Naive thymus-derived CD4-positive, alpha-beta T cell (primary cell): ENCODE measurements at places on chromosomes 7 and 10. TPM values are rescaled to one million over a fixed set of nuclear protein-coding genes. Genes with fewer than 3 reads are reported as not detected.

DNA sequence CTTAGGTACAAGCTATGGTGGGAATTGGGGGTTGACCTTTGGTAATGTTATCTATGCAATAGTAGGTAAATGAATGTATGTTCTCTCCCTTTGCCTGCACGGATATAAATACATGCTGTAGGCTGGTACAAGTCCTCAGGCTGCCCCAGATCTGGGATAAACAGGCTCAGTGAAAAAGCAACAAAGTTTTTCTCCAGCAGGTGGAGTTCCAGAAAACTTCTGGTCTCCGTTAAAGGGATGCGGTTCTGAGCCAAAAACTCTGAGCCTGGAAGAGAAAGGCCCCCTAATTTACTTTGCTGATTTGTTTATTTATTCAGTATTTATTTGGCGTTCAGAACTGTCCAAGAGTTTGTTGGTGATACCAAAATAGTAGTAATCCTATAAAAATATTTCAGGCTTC is 204.7 kb downstream of the ADRA2A start:
- no peak for DNase-seq

- DNase-seq = no peak
Measured at GRCh38 chr7:45176886-45177731, 19.5 kb downstream of the RAMP3 start.

DNA sequence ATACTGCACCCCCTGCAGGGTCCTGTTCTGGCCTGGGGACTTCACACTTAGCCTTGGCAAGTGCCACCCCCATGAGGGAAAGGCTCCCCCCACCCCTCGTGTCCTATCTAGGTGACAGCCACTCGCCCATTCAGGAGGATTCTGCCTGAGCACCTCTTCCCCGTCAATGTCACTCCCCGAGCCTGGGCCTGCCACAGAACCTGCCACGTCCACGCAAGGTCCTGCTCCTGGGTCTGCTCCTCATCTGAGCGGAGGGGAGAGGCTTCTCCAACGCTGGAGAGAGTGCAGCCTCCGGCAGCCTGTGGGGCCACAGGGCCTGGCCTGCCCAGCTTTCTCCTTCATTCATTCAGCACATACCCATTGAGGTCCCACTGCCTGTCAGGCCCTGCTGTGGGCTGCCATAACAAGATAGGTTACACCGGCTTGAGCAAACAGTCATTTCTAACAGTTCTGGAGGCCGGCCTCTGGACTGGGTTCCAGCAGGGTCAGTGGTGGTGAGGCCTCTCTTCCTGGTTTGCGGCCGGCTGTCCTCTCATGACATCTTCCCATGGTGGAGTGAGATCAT is 92.0 kb upstream of the RET start:
- DNase-seq = no peak

DNA sequence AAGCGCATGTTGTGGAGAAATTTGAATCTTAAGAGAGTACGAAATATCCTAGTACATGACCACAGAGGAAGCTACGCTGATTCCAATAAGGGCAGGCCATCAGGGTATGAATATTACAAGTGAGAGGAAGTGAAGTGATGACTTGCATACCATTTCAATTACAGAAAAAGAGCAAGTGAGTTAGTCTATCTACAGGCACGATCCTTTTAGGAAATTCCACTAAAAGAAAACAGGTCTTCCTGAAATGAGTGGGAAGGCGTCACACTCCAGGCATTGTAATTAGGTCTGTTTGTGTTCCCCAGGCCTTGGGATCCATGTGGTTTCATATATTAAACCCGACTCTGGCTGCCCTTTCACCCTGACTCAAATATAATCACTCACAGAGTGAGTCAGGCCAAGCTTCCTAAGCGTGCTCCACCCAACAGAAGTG is 152.5 kb downstream of the SEMA3A start:
- no peak for DNase-seq

Gene SH2D4B
- total RNA-seq = 0.10 and 0.15 TPM in 2 replicates

Gene TMEM176B
- total RNA-seq = 2.8 TPM

GRCh38 chr10:77251297-77252013 is 386.2 kb downstream of the KCNMA1 start:
- DNase-seq = no peak

DNA sequence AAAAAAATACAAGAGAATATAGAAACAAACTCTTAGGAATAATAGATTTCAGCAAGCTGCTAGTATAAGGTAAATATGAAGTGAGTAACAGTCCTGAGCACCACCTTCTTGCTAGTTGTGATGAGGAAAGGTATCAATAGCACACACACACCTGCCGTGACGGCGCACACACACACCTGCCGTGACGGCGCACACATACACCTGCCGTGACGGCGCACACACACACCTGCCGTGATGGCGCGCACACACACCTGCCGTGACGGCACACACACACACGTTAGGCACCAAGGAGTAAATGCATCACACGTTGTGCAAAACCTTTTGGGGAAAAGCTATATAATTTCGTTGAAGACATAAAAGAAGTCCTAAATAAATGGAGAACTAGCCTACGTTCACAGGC is 4.7 kb upstream of the JAKMIP3 start:
- DNase-seq = no peak

GRCh38 chr10:125035588-125036295 is 93.8 kb downstream of the ZRANB1 start:
- DNase-seq = no peak

DNA sequence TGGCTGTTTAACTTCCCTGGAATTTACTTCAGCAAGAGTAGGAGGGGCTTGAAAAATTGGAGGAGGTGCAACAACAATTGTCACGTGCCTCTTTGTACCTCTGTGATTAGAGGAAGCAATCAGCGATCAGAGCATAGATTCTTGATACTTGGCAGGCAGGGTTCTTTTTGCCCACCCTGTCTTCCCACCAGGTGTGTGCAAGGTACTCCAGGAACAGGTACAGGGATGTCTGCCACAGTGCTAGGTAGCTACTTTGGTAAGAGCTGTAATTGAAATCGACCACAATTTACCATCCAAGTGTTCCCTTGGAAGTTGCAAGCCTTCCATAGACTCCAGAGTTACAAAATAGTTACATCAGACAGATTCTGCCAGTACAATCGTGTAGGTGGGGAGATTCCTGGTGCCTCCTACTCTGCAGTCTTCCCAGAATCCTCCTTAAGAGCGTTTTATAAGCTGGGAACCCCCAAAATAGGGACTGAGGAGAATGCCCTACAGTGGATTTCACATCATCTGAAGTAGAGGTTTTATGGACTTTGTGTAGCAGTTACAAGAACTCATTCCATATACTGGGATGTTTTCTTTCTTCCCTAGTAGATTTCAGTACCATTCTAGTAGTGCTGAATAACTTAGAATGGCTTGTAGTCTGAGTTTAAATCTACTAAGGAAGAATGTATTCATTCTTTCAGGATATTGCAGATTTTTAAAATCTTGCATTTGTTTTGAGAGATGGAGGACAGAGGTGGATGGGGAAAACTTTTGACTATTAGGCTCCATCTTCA is 101.9 kb downstream of the EXOC4 start:
- no peak for DNase-seq

Gene AGFG2
- 42.4 TPM in 2 replicates for total RNA-seq

GRCh38 chr10:29256019-29256418 is 32.9 kb upstream of the LYZL1 start:
- DNase-seq = no peak

Gene LRRN3
- total RNA-seq = 278 TPM

DNA sequence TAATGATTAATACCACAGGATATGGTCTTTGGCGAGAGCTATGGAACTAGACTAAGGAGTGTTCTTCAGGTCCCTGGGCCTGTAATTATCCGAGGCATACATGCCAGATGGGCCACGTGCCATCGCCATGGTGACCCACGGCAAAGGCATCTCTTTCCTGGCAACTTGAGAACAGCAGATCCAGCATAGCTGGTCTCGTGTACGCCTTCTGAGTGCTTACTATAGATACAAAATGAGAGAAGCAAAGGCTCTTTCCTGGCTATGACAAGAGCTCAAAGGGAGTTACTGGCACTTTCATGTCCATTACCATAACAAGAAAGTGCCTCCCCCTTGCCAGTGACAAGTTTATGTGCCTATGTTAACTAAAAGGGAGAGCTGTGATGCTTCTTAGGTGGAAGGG is 26.0 kb upstream of the GLI3 start:
- DNase-seq = no peak

DNA sequence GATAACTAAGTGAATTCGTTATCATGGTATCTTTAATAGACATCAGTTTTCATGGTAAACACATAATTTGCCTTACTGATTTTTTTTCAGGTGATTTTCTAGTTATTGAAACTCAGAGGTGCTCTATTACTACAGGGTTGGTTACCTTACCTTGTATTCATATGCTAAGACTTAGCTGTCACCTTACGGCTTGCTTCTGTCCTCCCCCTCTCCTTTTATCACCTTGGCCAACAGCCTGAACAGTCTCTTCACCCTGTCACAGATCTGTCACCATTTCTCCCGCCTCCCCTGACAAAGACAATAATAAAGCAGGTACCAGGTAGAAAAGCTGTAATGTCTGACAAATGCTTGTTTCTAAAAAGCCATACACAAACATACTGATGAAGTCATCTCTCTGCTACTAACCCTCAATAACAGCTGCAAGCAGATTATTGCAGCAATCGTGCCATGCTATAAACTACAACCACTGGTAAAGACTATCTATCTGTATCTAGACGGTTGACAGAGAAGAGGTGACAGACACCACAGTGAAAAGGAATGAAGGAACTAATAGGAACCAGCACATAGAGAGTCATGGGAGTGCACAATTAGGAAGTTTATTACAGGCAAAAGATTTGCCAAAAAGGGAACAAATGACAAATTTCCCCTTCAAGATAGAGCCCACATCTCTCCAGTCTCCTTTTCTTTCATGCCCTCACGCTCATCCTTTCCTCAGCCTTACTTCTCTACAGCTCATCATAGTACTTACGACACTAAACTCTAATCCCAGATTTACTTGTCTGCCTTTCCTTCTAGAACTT is 57.2 kb downstream of the ARHGAP12 start:
- no peak for DNase-seq

Gene CRHR2
- total RNA-seq = not detected

DNA sequence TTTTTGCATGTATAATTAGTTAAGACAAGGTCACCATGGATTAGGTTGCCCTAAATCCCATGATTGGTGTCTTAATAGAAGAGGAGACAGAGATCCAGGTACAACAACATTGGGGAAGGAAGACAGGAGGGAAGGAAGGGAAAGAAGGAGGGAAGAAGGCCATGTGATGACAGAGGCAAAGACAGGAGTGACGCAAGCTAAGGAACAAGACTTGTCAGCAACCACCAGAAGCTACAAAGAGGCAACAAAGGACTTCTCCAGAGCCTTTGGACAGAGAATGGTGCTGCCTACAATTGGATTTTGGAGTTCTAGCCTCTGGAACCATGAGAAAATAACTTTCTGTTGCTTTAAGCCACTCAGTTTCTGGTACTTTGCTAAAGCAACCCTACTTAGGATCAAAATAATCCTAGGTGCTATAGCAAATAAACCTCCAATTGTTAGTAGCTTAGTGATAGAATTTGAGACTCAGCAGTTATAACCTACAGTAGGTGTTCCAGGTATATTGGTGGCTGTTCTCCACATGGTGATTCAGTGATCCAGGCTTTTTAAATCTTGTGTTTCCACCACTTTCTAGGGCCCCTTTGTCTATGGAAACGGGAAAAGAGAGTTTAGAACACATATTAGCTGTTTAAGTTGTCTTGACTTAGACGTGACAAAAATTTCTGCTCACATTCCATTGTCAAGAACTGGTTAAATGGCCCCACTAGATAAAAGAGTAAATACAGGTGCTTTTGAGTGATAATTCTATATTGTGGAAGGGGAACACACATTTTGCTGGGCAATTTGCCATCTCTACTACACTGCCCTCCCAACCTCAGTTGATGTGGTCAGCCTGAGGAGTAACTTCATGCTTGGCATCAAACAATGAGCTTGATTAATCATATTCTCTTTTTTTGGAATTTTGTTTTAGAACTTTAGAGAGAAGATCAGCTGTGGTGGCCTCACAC is 70.5 kb upstream of the SP4 start:
- no peak for DNase-seq

DNA sequence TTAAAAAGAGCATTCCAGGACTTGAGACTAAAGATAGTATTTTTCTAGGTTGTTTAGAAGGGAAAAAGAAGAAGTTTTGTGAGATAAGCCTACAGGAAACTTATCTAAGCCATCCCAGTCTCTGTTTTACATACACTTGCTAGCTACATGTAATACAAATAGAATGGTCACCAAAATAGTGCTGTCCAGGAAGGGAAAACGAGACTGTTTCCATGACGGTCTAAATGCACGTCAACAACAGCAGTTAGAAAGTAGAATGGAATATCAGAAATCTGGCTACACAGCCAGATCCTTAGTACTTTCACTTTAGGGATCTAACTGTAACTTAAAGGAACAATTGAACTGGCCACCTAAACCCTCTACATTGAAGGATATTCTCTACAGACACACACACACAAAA is 117.6 kb downstream of the TSPAN12 start:
- DNase-seq = no peak

- no peak for DNase-seq
Measured at GRCh38 chr7:36349626-36350025, 40.0 kb upstream of the ANLN start.

- DNase-seq = no peak
Measured at GRCh38 chr10:102291221-102291905, 46.0 kb downstream of the GBF1 start.

DNA sequence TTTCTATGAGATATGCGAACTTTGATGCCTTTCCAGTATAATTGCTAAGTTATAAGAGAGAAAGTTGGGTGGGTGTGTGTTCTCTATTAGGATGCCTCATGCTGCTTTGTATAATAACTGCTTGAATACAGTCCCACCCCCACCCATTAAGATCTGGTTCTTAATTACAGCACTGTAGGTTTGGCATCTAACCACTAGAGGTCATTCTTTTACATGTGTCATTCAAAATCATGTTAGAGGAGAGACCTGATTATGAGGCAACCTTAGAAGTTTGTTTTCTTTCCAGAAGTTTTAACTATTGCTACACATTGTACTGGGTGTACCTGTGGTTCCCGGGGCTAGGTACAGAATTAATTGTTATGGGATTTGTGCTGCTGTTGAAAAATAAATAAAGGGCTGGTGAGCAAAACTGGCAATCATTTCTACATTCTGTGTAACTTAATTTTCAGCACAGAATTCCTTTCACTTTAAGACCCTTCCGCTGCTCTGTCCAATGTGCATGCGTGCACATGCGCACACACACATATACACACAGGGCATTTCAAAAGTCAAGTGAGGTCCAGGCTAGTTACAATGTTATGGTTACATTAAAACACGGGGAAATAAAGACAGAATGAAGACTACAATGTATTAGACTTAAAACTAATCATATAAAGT is 1156.3 kb downstream of the SORCS3 start:
- DNase-seq = peak; percentile 9

Gene CLRN3
- not detected for total RNA-seq
